ENCODE measurements at places on chromosomes 2 and 18.

DNA sequence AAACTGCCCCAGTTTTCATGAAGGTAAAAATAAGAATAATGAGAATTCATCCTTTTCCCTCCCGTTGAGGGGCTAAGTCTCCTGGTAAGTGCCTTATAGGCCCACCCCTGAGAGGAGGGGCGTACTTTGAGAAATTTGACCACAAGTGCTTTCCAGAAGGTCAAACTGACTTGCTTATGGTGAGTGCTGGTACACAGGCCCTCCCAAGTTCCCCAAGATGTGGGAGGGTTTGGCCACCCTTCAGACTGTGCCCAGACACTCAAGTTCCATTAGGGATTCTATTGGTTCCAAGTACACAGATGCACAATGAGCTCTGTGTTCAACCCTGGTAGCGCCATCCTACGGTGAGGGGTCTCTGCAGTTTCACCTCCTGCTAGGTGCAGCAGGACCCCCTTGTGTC lies 205.1 kb downstream of the CTIF start:
- no peak for DNase-seq

- DNase-seq: no peak
Observed at GRCh38 chr2:120012363-120012762, 514 bp upstream of the EPB41L5 start.

DNA sequence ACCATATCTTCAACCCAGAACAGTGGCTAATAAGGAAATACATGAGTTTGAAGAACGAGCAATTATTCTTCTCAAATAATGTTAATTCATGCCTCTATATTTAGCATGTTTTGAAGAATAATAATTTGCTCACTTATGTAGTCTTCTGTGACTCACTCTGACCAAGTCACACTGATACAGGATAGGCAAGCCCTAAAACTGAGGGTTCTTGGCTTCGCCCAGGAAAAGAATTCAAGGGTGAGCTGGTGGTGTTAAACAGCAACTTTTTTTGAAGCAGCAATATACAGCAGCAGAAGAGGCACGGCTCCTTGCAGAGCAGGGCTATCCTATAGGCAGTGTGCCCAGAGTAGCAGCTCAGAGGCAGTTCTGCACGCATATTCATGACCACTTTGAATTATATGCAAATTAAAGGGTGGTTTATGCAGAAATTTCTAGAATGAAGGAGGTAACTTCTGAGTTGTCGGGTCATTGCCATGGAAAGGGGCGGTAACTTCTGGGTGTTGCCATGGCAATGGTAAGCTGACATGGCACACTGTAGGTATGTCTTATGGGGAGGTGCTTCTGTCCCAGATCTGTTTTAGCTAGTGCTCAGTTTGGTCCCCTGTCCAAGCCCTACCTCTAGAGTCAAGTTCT lies 200.6 kb downstream of the RND3 start:
- DNase-seq: no peak

DNA sequence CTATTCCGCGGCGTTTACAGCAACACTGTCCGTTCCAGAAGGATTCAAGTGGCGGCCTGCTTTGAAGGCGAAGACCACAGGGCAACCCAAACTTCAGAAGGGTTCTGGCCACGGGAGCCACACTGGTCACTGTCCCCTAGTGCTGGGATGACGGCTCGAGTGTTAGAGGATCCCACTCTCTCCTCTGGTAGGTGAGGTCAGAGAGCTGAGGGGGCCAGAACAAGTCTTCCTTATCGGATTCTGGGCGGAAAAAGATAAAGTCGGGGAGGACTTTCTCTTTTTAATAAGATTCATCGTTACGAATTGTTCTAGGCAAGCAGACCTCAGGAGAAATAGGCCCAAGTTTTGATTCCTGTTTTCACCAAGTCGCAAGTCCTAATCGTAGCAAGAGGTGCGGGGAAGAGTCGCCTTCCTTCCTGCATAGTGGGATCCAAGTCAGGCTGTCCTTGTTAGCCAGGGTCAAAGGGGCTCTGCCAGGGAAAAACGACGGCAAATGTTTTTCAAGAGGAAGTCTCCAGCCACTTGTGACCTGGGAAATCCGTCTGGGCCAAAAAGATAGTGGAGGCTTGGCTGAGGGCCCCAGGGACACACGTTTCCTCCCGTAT lies 864 bp upstream of the MYL12A start:
- no peak for DNase-seq

GRCh38 chr18:14922031-14922430 lies 174.1 kb downstream of the ANKRD30B start:
- no peak for DNase-seq

GRCh38 chr18:67092141-67092540 lies 424.4 kb downstream of the DSEL start:
- no peak for DNase-seq

DNA sequence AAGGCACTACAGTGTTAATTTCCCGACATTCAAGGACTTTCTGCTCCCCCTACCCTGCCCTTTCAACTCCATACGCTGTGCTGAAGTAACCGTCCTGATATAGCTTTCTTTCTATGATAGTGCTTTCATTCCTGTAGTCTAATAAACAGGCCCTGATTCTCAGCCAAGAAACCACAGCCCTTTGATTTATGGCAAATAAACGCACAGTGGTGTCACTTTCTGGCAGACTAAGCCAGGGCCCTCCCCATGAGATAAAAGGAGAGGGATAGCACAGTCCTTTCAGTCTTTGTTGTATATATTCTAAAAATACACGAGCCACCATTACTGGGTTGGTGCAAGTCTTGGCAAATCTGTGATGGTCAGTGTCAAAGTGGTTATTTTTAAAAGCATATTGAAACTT lies 291.2 kb downstream of the ALPK2 start:
- DNase-seq: no peak

DNA sequence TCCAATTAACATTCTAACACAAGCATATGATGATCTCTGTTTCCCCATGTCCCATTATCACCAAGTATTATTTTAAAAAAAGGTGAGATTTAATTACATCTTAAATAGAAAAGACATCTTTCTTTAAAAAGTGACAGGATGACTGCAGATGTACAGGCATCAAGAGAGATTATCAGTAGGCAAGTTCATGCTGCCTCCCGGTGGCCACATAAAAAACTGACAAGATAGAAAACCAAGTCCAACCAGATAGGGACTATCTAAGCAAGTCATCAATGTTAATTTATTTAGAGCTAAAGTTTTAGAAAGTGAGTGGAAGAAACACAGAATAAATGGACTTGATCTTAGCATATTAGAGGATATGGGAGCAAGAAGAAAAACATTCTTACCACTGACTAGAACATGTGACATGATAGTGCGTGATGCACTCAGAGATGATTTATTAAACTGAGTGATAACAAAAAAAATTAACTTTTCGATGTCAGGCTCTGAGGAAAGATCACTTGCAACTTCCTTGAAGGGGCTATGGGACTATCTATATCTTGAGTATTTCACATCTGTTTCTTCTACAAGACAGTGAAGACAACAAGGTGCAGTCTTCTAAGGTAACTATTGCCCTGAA lies 5.4 kb upstream of the TDRD15 start:
- no peak for DNase-seq

- no peak for DNase-seq
Observed at GRCh38 chr2:182504903-182505302, 78.1 kb upstream of the PDE1A start.

- no peak for DNase-seq
Observed at GRCh38 chr18:58529714-58530354, 99.1 kb downstream of the ALPK2 start.

GRCh38 chr2:147101941-147102790 lies 742.7 kb upstream of the ACVR2A start:
- DNase-seq: no peak

- DNase-seq: peak; percentile 21
Observed at GRCh38 chr18:7566567-7567473, at the start of gene PTPRM. Gene PTPRM (plus strand): TSS chr18:7567316. CDS start chr18:7567819, 503 bp downstream.

GRCh38 chr2:101912545-101912944 lies 79.2 kb upstream of the IL1R2 start:
- no peak for DNase-seq

- DNase-seq: no peak
Observed at GRCh38 chr2:152134488-152135280, 35.8 kb upstream of the CACNB4 start.

GRCh38 chr2:72770879-72771461 lies 54.9 kb downstream of the EXOC6B start:
- no peak for DNase-seq

DNA sequence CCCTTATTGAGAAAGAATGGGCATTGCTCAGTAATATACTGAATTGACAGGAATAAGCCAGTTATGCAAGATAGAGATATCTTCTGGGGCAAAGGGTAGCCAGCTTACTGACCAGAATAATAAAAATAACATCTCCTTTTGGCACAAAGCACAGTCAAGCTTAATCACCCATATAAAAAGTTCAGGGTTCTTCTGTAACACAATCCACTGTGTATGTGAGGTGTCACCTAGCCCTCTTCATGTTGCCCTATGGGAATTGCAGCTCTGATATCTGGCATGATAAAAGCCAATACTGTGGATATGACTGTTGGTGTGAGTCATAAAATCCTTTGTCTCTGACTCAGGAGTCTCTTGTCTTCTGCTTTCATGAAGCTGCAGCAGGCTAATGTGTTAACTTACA lies 90.8 kb downstream of the DSEL start:
- DNase-seq: no peak

GRCh38 chr2:144914113-144914512 lies 394.2 kb upstream of the ZEB2 start:
- no peak for DNase-seq

DNA sequence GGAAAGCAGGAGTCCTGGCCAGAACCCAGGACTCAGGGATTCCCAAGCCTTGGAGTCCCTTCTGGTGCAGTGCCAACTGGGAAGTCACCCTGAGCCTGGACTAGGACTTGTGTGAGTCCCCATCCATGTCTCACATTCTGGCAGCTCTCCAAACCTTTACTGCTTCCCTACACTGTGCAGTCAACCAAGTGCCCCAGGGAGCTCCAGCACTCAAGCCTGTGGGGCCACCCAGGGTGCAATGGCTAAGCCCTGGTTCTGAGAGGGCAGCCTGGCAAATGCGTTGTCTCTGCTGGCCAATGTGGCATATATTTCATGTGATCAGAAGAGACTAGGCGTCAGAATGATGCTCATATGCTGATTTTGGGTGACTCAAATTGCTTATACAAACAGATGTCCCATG lies 223.4 kb downstream of the SP3 start:
- DNase-seq: no peak

GRCh38 chr2:128794285-128794684 lies 475.6 kb upstream of the HS6ST1 start:
- no peak for DNase-seq

- DNase-seq: no peak
Observed at GRCh38 chr18:10453261-10453805, 1.1 kb upstream of the APCDD1 start.

DNA sequence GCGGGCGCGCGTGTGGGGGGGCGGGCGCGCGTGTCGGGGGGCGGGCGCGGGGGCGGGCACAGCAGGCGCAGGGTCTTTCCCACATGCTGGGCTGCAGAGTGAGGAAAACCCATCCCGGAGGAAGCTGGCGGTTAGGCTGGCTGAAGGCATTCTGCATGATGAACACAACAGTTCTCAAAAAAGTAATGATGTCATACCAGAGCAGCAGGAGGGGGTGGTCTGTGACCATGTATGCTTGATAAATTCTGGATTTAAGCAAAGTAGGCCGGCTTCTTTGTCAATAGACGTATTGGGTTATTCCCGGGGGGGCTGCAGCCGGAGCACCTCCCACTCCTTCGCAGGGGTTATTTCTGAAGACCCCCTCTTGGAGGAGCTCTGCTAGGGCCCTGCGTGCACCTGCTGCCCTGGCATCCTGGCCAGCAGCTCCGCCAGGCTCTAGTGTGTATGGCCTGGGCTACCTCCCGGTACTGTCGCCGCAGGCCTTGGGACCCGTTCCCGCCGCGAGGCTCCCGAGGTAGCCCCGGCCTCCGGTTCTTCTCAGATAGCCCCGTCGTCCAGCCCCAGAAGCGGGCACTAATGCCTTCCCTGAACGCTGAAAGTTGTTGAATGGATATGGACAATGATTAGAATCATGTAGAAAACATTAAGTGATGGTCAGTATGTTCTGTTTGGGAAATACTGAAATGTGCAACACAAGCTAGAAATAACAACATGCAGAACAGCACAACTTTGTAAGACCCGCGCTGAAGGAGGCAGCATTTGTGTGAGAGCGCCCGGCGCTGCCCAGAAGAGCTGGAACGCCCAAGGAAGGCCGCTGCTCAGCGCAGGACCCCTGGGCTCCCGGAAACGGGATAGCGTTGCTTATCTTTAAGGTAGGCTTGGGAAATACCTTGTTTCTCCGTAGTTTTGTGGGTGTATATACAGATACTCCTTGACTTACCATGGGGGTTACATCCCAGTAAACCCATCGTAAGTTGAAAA lies 101.4 kb upstream of the RAB6C start:
- no peak for DNase-seq

DNA sequence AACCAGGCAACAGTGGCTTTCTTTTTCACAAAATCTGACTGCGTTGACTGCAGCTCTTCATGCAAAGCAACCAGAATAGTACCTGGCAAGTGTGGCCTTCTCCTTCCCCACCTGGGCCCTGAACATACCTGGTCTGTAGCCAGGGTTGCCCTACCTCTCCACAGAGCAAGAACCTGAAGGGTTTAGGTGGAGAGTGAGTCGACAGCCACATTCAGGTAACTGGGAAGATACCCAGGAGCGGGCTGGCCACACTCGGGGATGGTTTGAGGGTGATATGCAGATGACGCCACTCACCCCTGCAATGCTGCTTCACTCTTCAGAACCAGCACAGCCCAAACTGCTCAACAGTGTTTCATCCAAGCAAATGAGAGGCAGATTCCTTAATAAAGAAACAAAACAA lies 117.3 kb downstream of the TTC32 start:
- DNase-seq: no peak

GRCh38 chr2:147110317-147110716 lies 734.5 kb upstream of the ACVR2A start:
- no peak for DNase-seq

- DNase-seq: no peak
Observed at GRCh38 chr2:200373973-200374416, 67.5 kb downstream of the SPATS2L start.

DNA sequence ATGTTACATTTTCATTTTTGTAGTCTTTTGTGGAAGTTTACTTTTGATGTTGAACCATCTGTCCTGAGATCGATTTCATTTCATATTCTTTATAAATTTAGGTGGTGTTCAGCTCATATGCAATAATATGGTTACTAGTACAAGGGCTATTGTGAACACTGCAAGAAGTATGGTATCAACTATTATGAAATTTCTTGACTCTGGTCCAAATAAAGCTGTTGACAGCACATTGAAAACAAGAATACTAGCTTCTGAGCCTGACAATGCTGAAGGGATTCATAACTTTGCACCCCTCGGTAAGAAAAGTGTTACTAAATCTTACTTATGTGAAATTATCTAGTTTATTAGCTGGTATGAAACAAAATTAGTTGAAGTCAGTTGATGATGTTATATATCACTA lies 124.9 kb upstream of the TTC27 start:
- DNase-seq: no peak

- no peak for DNase-seq
Observed at GRCh38 chr2:109446278-109447131, 167.3 kb downstream of the SEPTIN10 start.
